ENCODE measurements at places on chromosomes 6 and 20.

DNA sequence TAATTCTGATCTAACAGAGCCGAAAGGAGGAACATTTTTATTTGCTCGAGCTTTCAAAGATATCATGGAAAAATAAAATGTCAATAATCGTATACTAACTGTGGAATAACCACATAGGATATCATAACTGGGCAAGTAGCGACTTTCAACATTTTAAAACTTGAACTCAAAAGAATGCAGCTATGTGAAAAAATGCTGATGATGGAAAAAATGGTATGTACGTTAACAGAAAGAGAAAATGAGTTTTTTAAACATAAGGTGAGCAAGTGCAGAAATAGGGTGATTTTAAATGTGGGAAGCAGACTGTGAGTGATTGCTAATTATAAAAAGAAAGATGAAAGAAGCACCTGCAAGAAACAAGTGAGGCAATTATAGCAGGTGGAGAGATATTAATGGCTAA lies 238.3 kb upstream of the HSF2 start:
- no peak for DNase-seq

DNA sequence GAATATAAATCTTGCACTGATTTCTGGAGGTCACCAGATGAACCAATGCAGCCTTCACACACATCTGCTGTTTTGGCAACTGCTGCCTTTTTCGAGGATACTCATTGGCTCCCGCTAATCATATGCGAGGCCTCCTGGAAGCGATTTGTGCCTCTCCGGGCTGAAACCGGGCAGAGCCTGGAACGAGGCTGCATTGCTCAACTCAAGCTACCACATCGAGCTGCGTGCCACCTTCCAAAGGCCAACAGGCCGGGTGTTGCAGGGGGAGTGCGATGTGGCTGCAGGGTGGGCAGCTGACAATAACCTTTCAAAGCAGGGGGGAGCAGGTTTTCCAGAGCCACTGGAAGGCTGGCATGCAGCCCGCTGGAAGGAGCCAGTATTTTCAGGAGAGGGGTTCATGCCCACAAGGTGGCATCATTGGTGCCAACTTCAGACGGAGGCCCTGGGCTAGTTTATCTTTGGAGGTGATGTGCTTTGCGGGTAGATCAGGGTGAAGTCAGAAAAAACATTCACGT lies 122.6 kb upstream of the IFNGR1 start:
- no peak for DNase-seq

GRCh38 chr6:132750455-132751248 lies 7.1 kb downstream of the VNN2 start:
- no peak for DNase-seq

DNA sequence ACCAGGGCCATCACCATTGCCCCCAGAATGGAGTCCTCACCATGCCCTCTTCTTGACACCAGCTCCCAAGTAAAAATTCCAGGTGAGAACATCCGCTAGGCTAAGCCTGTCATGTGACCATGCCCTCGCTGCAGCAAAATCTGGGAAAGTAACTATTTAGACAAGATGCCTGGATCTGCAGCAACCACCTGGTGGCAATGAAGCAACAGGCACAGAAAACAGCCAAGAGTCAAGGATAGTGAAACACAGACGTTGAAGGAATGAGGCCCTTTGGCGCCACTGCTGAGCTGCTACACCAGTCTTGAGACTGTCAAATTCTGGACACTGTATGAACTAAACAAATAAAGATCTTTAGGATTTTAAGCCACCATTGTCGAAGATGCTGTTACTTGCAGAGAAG lies 30.1 kb upstream of the TGM6 start:
- DNase-seq, result no peak

GRCh38 chr6:112691289-112691688 lies 344.2 kb downstream of the RFPL4B start:
- no peak for DNase-seq

DNA sequence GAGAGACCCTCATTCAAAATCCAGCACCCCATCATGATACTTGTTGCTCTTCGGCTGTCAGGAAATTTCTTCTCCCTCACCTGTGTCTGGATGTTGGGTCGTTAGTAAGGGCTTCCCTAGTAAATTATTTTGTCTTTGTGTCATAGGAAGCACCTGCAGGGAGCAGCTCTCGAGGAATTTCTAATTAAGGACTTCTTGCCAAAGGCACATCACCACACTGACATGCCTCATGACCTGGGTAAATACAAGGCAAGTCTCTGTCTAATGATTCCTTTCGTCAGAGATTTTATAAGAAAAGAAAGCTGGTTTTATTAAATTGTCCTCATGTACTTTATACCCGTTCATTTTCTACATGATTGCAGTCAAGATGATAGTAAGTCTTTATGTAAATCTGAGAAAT lies at the start of gene NOX3:
Gene NOX3, minus strand, starts transcription at position 74 of the 400 bp plus-strand sequence. Its CDS starts 39 bp downstream, at position 35.
- no peak for DNase-seq

GRCh38 chr6:489001-489400 lies 97.4 kb downstream of the IRF4 start:
- no peak for DNase-seq
